ENCODE measurements at places on chromosomes 4 and X. TPM values are rescaled to one million over a fixed set of nuclear protein-coding genes. Genes with fewer than 3 reads are reported as not detected.

OPRPN gene
- not detected for polyA plus RNA-seq

RHOXF1 gene
- not detected for polyA plus RNA-seq

SMIM31 gene
- polyA plus RNA-seq: 0.24 TPM

SPP1 gene
- polyA plus RNA-seq: 156 TPM

ARR3 gene
- 0.43 TPM for polyA plus RNA-seq

BMP3 gene
- polyA plus RNA-seq: 16.9 TPM

SULT1B1 gene
- 0.88 TPM for polyA plus RNA-seq

GABRA4 gene
- polyA plus RNA-seq: 0.12 TPM

- DNase-seq: no peak
Measured at GRCh38 chr4:122577808-122578781, 42.8 kb downstream of the IL21 start.

DNA sequence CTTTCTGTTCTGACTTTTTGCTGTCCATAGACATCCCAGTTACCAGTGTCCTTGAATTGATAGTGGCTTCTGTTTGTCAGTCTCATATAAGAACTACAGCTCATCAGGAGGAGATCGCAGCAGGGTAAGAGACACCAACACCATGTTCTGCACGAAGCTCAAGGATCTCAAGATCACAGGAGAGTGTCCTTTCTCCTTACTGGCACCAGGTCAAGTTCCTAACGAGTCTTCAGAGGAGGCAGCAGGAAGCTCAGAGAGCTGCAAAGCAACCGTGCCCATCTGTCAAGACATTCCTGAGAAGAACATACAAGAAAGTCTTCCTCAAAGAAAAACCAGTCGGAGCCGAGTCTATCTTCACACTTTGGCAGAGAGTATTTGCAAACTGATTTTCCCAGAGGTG, 30.1 kb downstream of the GUCY1A1 start:
- no peak for DNase-seq

- DNase-seq: no peak
Measured at GRCh38 chrX:32745323-32745722, 466.0 kb downstream of the DMD start.

- no peak for DNase-seq
Measured at GRCh38 chr4:153476829-153477574, 10.8 kb downstream of the TMEM131L start.

GRCh38 chr4:179631321-179631720, 2189.1 kb upstream of the AGA start:
- DNase-seq: no peak

- no peak for DNase-seq
Measured at GRCh38 chr4:56908206-56909085, 746 bp downstream of the REST start.

- DNase-seq: no peak
Measured at GRCh38 chr4:138598226-138598625, 356.1 kb upstream of the SLC7A11 start.

DNA sequence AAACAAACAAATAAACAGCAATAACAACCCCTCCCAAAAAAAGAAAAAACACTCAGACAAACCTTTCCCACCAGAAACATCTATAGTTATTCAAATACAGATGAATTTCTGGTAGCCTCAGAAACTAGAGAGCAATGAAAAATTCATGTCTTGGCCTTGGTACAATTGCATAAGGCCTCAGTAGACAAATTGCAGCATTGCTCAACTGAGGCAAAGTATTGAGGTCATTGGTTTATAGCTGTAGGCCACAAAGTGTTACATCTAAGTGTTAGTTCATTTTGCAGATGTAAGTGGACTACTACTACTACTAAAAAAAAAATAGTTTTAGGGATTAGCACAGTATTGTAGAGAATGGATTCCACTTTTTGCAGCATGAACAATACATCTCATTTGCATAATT, 2268.3 kb downstream of the ARAP2 start:
- DNase-seq: no peak

DNA sequence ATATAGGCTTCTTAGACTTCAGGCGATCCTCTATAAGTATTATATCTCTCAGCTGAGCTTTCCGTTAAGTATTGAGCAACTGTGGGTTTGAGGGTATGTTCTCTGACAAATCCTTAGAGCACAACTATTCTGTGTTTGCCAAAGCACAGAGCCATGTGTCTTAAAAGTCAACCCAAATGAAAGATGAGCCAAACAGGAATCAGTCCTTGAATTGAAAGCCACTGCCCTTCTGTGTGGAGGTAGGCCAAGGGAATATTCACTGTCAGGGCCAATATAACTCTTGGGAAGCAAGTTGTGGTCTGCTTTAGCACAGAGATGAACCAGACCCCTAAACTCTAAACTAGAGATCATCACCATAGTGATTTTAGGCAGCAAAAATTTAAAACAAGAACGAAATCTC, 164.0 kb downstream of the STAG2 start:
- no peak for DNase-seq

DNA sequence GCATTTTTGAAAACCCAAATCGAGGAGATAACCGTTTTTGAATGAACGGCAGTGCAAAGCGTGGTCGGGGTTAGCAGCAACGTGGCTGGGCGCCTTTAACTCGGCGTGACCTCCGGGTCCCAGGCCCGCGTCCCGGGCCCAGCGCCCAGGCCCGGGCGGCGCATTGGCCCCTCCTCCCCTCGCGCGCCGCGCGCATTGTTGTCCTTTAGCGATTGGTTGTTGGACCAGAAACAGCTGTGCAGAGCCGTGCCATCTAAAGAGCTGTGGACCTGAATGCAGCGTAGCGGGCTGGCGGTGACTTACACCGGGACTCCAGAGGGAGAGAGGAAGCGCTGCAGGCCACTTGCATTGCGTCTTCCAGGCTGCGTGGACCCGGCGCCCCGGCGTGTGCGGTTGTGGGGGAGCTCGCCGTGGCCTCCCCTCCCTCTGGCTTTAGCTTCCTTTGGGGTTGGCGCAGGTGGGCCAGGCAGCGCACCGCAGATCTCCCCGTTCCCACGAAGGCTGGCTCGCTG, at the start of gene STOX2:
TSS of gene STOX2 (plus strand) at position 227 of the 512 bp plus-strand sequence. CDS start 1,484 bp downstream, outside the sequence.
- no peak for DNase-seq

DNA sequence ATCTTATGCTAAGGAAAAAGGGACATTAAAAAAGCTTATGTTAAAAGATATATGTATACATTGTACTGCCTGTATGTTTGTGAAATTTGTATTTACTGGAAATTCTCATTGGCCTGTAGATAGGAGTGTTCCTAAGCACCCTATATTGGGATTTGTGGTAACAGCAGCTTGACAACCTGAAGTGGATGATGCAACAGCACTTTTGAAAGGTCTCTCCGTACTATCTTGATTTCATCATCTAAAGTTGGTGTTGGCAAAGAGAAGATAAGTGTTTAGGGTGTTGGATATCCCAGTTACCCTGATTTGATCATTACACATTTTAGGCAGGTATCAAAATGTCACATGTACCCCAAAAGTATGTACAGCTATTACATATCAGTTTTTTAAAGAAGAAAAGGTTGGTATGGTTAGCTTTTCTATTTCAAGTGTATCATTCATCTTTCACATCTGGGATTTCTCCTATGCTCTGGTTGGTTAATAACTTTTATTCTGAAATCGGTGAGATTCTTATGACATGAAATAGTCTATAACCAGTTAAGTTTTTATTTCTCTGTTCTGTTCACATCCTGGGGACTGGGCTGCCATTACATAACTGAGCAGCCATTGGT, 10.3 kb downstream of the HADH start:
- no peak for DNase-seq

- DNase-seq: no peak
Measured at GRCh38 chr4:123346951-123347350, 49.6 kb upstream of the SPRY1 start.

GRCh38 chr4:89586864-89587263, 250.1 kb downstream of the SNCA start:
- DNase-seq: no peak

GRCh38 chrX:11341274-11342201, 48.3 kb downstream of the AMELX start:
- DNase-seq: no peak

DNA sequence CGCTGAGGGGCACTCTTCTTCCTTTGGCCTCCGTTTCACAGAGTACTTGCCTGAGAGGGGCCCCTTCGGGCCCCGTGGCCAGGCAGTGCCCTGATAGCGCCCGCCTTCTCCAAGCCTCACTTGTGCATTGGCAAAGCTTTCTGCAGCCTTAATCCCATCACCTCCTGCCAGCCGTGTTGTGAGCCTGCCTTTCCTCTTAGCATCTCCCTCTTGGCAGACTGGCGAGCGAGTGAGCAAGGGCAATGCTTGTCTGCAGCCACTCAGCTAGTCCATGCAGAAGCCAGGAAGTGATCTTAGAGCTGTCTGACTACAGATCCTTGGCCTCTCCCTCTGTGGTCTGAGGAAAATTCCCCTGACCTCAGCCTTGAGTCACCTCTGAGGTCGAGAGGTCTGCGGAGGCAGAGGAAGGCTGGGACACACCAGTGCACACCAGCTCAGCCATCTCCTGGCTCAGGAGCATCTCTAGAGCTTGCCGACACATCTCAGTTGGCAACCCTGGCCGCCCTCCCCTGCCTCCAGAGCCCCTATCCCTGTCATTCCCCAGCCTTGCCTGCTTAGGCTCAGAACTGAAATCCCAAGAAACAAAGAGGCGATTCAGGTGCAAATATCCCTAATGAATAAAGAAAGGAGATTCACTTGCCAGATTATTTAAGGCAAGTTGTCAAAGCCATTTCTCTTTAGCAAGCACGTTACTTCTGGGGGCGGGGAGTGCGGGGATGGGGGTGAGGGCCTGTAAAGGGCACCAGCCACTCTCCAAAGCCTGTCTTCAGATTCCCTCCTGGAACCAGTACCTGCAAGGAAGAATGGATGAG, 143.5 kb upstream of the MAMLD1 start:
- no peak for DNase-seq

DNA sequence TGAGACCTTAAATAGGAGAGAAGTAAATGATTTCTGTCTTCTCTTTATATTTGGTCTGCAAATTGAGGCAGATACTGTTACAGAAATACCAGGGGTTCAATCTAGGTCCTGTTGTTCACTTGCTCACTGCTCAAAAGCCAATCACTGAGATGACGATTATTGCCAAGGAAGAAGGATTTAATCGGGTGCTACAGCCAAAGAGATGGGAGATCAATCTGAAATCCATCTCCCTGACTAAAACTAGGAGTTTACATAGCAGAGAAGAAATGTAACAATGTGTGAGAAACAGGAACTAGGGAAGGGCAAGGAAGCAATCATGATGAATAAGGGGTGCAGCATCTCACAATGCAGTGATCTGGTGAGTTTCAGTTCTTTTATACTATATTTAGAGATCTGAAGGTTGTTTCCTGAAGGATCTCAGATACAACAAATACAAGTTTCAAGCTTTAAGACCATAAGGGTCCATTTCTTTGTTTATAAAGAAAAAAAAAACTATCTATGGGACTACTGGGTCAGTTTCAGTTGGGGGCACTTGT, 117.9 kb upstream of the FAM9B start:
- no peak for DNase-seq

DNA sequence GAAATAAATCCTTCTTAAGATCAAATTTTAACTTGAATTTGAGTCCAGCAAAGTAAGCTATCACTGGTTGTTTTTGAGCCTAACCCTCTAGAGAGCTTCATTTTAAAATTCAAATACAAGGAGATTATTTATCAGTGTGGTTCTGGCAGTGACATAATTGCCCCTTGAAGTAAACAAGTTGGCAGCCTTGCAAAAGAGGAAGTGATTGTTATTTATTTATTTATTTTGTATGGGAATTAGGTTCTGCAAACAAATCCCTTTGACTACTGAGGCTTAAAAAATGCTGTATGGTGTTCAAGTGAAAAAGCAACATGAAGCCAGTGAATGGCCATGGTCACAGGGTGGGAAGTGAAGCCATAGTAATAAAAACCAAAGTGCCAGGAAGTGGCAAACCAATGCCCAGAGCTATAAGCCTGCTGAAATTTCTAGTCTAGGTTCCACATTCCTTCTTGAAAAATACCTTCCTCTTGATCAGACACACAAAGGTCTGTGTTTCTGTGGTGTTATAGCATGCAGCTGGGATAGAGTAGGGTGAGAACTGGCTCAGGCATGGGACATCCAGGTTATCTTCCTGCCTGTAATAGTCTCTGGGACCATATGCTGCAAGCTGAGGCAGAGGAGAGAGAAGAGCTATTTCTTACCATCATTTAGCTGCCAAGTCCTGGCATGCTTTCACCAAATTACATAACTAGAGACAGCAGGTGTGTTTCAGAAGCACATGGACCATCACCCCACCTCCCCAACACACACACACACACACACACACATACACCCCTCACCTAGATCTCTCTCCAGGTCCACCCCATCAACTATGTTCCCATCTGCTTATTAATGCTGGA, 47.1 kb upstream of the TSPAN7 start:
- no peak for DNase-seq

GRCh38 chr4:125353131-125353530, 38.4 kb downstream of the FAT4 start:
- no peak for DNase-seq

DNA sequence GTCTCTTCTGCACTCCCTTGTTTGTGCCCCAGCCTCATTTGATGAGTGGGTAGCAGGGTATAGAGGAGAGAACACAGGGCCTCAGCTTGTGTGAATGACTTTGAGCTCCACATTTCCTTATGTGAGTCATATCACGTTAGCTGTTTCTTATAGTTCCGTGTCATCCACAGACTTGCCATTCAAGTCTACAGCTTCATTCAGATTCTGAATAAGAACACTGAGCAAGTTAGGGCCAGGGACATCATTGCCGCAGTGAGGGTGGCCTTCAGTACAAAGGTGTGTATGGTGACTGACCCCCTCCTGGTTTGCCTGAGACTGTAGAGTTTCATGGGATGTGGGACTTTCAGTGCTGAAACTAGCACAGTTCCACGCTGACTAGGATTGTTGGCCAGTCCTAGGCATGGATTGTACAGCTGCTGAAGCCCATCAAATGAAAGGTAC, 23.6 kb downstream of the KLF3 start:
- no peak for DNase-seq

- no peak for DNase-seq
Measured at GRCh38 chr4:100168521-100168920, 21.7 kb downstream of the DDIT4L start.

- no peak for DNase-seq
Measured at GRCh38 chr4:773214-773613, 52.7 kb downstream of the CPLX1 start.

GRCh38 chr4:18518098-18518497, 496.5 kb upstream of the LCORL start:
- DNase-seq: no peak

GRCh38 chr4:11471618-11472017, 42.9 kb upstream of the HS3ST1 start:
- no peak for DNase-seq

GRCh38 chr4:149999485-150000074, 78.7 kb upstream of the DCLK2 start:
- no peak for DNase-seq

Data from right renal cortex interstitium (tissue), 3 donors.